NCI-H1930 (cell line): ENCODE measurements at places on chromosomes 4 and X.
A peak's percentile ranks its signal among the peaks of the same experiment; 100 is the strongest.

GRCh38 chr4:55618546-55619143 is 17.5 kb downstream of the NMU start:
- DNase-seq = no peak

GRCh38 chrX:22032084-22032483 is at the start of gene PHEX:
PHEX (plus strand) TSS chrX:22032325; CDS start chrX:22033006, 681 bp downstream.
- no peak for DNase-seq

GRCh38 chr4:136002316-136002715 is 1530.0 kb downstream of the PCDH18 start:
- DNase-seq = no peak

DNA sequence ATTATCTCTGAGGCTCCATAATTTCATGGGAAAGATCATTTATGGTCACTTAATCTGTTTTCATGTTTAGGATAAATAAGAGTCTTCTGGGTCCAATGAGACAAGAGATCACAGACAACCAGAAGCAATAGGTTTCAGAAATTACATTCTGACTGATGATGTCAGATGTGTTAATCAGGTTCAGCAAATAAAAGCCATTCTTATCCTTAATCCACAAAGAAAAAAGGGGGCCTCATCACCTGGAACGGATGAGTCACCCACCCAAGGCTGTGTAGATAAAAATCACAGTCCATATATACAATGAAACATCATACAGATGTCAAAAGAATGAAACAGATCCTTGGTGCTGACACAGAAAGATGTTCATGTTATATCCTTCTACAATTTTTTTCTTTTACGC is 36.6 kb downstream of the SYTL4 start:
- DNase-seq = peak; percentile 37

GRCh38 chr4:169252339-169253112 is 18.2 kb downstream of the SH3RF1 start:
- DNase-seq = no peak

DNA sequence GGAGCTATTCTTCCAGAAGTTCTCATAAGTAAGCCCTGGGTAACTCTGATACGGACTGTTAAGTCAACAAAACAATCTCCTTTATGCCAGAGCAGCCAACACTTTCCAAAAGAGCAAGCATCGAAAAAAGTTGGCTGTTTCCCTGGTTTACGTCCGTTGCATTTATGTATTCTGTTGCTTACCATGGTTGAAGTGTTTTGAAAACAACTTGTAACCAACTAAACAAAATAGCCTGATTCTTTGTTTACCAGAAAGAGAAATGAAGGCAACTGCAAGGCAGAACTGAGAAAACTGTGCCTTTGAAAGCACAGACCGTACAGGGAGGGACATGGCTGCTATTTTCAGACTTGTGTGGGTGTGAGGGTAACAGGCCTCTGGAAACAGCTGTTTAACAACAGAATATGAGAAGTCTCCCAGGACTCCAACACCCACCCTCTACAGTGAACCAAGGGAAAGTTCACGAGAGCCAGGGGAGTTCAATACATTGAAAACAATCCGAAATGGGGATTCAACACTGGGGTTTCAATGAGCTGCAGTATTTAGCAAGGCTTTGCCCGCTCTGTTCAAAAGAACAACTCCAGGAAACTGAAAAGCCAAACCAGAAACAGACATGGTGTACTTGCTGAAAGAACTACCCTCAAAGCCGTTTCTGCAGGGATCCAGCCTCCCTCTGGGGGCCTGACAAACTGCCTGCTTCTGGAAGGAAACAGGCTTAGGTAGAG is 95.8 kb upstream of the EGFL6 start:
- DNase-seq = no peak

DNA sequence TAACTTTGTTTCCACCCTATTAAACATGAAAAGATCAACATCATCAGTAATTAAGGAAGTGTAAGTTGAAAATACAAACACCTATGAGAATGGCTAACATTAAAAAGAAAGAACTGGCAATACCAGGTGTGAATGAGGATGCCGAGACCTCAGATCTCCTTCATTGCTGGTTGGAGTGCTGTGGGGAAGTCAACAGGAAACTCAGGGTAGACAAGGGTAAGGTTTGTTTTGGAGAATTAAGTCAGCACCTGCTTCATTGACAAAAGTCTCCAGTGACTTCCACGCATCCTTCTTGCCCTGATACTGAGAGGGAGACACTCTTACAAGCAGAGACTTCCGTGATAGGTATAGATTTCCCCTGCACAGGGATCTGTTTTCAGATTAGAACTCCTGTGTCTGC is 106.1 kb downstream of the IRF2 start:
- no peak for DNase-seq

GRCh38 chr4:40848940-40849339 is 99.2 kb downstream of the NSUN7 start:
- DNase-seq = no peak

DNA sequence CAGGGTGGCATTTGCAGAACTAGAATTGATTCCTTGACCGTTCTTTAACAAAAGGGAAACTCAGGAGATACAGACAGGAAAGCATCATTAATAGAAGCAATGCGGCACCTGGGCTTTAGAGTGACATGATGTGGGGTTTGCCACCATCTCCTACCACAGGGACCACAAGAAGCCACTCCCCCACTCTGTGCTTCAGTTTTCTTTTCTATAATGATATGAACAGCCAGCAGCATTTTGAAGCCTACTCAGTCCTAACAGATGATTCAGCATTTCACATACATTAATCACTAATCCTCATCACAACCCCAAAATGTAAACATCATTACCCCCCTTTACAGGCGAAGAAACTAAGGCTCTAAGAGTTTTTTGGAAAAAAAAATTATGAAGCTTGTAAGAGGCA is 22.9 kb downstream of the CCDC149 start:
- no peak for DNase-seq

- DNase-seq = no peak
Measured at GRCh38 chr4:168836490-168836889, 173.6 kb downstream of the CBR4 start.

GRCh38 chr4:105963461-105964400 is 68.5 kb downstream of the NPNT start:
- DNase-seq = no peak

DNA sequence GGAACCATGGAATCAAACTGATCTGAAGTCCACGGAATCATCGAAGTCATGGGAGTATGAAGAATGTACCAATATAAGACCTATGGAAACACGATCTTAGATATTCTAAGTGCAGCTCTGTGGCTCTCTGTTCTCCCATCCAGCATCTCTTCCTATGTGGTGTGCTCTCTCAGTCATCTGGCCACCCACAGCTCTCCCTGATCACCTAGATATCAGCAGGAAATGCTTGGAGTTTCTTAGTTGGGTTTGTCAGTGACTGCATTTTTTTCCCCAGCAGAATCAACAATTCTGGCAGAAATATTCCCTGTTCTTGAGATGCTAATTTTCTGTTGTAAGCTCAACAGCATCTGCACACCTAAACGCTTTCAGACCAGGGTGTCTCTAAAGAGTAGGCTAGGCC is 94.1 kb downstream of the GC start:
- DNase-seq = no peak

DNA sequence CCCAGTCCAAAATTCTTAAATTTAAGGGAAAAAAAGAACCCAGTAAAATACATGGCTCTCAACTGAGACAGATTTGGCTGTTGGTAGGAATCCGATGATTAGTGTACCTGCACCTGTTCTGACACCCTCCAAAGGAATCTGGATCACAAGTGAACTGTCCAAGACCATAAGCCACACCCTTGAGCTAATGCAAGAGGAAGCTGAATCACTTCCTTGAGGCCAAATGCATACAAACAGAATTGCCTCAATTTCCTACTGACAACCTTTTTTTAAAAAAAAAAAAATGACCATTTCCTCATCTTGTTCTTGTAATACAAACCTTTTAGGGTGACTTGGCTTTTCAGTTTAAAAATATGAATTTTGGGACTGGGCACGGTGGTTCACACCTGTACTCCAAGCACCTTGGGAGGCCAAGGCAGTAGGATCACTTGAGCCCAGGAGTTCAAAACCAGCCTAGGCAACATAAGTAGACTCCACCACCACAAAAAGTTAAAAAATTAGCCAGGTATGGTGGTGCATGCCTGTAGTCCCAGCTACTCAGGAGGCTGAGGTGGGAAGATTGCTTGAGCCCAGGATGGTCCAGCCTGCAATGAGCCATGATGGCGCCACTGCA is 10.7 kb upstream of the FBXL5 start:
- no peak for DNase-seq

GRCh38 chr4:154622598-154622997 is 10.1 kb upstream of the FGG start:
- no peak for DNase-seq

GRCh38 chr4:48243887-48244286 is 25.8 kb downstream of the TEC start:
- DNase-seq = no peak

DNA sequence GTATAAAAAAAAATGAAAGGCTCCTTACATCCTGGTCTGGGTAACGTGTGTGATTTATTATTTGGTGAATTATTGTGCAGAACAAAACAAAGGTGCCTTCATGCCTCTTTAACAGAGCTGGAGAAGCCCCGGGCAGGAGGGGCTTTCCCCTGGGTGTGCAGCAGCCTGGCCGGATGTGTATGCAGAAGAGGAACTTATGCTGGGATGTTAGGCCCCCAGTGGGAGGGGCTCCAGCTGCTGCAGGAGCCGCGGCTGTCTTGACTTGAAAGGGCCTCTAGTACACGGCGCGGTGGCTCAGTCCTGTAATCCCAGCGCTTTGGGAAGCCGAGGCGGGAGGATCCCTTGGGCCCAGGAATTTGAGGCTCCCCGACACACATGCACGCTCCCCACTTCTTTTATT is 16.0 kb downstream of the CCNQ start:
- no peak for DNase-seq

GRCh38 chr4:130043732-130044160 is 947.8 kb downstream of the C4orf33 start:
- DNase-seq = no peak

GRCh38 chr4:101074326-101074725 is 273.0 kb downstream of the PPP3CA start:
- DNase-seq = no peak

- DNase-seq = no peak
Measured at GRCh38 chr4:66949419-66949818, 595.9 kb downstream of the CENPC start.

DNA sequence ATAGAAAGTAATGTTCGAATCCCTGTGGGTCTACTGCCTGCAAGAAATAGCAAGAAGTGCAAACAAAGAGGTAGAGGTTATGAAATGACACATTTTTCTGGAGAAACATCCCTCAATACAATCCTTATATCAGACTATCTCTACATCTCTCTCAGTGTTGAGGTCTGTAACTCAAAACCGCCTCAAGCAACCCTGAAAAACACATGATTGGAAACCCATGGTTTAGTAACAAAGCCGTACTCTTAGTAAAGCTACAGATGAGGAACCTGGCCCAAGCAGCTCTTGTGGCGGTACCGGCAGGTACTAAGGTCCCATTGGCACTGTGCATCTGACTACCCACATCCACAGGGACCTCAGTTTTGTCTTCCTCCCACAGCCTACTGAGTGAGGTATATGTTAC is 53.9 kb downstream of the IRF2 start:
- DNase-seq = no peak

DNA sequence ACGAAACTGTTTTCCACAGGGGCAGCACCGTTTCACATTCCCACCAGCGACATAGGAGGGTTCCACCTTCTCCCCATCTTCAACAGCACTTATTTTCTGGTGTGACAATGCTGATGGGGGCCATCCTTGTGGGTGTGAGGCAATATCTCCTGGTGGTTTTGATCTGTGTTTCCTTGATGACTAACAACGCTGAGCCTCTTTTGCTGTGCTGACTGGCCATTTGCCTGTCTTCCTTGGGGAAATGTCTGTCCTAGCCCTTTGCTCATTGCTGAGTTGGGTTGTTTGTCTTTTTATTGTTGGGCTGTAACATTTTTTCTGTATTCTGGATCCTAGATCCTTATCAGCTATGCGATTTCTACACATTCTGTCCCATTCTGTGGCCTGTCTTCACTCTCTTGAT is 33.7 kb downstream of the ATP2B3 start:
- no peak for DNase-seq

GRCh38 chr4:9608300-9608699 is 164.1 kb downstream of the DEFB131A start:
- DNase-seq = no peak

DNA sequence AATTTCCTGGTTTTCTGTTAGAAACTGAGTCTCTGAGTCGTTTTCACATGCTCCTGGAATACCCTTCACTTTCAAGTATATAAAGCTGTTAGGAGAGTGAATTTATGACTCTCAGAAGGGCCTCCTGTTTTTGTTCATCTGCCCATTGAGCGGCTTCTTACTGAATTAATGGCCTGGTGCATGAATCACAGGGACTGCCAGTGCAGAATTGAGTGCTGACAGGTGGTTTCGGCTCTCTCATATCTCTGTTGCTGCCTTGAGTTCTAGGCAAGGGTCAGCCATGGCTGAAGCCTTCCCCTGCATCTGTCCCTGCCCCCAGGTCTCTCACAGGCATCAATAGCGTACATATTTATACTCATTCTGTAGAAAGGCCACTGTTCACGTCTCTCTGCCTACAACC is 22.7 kb upstream of the SEPSECS start:
- DNase-seq = no peak

DNA sequence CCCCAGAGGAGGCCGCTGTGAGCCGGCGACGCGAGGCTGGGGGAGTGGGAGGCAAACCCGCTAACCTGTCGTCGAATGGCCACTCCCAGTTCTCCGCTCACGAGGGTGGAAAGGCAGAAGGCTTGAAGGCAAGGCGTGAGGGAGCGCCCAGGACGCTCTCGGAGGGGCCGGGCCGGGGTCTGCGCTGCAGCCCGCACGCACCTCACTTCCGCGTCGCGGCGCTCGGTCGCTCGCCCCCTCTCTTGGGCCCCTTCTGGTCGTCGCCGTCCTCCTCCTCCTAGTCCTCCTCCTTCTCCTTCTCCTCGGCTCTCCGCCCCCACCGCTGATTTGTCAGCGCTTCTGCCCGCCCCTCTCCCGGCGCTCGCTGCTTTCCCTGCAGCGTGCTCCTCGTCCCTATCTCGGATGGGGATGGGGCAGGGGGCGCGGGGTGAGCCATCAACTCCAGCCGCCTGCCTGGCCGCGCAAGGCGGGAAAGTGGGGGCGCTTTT is at the start of gene SNCA:
Gene SNCA, minus strand, starts transcription at position 265 of the 488 bp plus-strand sequence. CDS start 1,494 bp downstream, outside the sequence.
- peak; percentile 75 for DNase-seq

- no peak for DNase-seq
Measured at GRCh38 chr4:153116291-153116680, 88.0 kb upstream of the TRIM2 start.

DNA sequence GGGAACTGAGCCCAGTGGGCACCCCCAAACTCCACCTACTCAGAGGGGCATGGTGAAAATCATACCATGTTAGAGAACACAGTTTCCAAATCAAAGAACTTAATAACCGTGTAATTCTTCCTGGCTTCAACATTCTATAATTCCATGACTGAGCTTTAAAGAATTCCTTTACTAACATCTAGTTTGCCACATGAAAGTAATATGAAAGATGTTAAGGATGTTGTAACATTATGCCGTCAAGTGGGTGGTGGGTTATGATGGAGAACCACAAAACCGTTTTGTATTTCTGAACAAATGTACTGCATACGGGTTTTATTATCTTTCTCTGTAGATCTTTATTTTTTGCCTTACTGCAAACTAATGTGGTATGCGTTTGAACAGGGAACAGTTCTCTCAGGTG is 549.0 kb upstream of the MAGEB2 start:
- no peak for DNase-seq

GRCh38 chr4:167555338-167556022 is 321.2 kb upstream of the SPOCK3 start:
- DNase-seq = no peak
